ENCODE measurements at places on chromosomes 13 and 19.

- no peak for DNase-seq
These were observed 199.0 kb downstream of the NUFIP1 start for GRCh38 chr13:44790289-44790688.

DNA sequence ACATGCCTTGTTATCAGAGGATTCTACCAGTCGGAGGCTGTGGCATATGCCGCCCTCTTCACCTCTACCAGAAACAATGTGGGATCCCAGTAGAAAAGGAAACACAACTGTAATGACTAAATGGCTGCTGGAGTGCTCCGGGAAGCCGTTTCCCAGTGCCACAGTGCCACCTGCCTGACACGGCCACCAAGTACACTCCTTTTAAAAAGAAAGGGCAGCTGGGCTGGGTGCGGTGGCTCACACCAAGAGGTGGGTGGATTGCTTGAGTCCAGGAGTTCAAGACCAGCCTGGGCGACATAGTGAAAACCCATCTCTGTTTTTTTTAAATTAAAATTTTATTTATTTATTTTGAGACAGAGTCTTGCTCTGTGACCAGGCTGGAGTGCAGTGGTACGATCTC, 67.3 kb downstream of the TRPM4 start:
- peak; percentile 51 for DNase-seq

DNA sequence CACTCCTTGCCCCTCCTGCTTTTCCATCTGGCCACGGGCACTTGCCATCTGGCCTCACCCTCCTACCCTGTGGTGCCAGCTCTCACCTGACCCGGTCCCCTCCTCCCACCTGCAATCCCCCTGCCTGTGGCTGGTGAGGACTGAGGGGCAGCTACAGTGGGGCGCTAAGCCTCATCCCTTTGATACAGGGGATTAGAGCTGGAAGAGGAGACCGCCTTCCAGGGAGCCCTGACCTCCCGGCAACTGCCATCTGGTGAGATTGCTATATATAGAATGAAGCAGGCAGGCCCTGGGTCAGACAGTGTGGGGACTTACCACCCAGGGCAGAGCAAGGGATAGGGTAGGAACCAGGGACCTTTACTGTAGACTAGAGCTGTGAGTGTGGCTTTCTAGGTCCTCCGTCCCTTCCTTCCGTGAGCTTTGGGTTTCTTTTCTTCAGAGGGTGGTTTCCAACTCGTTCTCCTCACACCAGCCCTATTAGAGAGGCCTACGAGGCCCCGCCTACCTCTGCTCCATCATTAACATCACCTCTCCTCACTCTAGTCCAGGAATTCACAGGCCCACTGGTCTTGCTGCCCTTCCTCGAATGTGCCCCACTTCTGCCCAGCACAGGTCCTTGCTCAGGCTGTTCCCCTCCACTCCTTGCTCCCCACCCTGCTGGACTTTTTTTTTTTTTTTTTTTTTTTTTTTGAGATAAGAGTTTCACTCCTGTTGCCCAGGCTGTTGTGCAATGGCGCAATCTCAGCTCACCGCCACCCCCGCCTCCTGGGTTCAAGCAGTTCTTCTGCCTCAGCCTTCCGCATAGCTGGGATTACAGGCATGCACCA, 7.7 kb downstream of the KASH5 start:
- no peak for DNase-seq

GRCh38 chr19:45917421-45918091, 3.0 kb upstream of the NANOS2 start:
- peak; percentile 73 for DNase-seq

DNA sequence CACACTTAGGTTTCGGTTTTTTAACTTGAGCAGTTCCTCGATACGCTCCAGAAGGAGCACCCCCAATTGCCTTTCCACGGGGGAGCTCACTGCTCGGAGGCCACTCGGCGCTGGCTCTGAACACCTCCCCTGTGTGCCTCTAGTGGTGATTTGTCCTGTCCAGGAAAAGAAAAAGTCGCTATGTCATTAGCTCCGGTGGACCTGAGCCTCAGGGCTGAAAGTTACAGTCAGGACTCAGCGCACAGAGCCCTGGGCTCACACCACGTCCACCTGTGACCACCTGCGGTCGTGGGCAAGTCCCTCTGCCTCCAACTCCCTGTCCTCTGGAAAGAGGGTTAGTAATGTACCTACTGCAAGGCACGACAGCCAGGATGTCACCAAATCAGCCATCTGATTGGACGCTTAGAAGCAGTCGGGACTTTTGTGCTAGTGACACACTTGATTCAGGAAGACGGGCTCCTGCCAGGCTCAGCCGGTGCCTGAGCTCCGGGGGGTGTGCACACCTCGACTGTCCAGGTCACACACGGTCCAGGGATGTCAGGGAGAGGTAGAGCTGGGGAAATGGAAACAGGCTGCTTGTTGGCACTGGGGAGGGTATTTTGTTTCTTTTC, 3.9 kb upstream of the TMPRSS9 start:
- no peak for DNase-seq

GRCh38 chr19:12596485-12596884, 14.1 kb downstream of the ZNF490 start:
- DNase-seq = no peak

- no peak for DNase-seq
These were observed 8.6 kb downstream of the PRKCSH start for GRCh38 chr19:11444059-11444458.

DNA sequence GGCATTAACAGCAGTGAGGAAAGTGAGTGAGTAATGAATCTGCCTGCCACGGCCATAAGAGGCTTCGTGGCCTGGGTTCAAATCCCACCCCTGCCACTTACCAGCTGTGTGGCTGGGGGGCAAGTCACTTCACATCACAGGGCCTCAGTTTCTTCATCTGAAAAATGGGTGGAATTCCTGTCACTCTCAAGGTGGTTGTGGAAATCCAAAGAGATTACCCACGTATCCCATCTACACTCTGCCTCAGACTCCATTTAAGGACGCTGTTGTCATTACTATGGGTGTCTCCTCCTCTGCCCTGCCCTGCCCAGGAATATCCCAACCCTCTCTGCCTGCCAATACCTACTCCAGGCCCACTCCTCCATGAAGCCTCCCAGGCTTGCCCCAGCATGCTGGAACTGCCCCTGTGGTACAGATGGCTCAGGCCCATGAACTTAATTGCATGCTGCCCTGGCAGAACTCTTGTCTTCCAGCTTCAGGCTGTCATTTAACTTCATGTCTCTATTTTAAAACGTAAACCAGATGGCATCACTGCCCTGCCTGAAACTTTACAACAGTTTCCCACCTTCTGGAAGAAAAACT, 3.1 kb downstream of the GIPC1 start:
- no peak for DNase-seq

DNA sequence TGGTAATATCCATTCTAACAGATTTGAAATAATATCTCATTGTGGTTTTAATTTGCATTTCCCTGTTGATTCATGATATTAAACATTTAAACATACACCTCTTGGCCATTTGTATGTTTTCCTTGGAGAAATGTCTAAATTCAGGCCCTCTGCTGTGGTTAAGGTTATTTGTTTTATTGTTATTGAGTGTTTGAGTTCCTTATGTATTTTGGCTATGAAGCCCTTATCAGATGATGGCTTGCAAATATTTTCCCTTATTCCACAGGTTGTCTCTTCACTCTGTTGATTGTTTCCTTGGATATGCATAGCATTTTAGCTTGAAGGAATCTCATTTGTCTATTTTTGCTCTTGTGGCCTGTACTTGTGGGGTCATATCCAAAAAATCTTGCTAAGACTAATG, 303.6 kb downstream of the GPC5 start:
- DNase-seq = no peak

DNA sequence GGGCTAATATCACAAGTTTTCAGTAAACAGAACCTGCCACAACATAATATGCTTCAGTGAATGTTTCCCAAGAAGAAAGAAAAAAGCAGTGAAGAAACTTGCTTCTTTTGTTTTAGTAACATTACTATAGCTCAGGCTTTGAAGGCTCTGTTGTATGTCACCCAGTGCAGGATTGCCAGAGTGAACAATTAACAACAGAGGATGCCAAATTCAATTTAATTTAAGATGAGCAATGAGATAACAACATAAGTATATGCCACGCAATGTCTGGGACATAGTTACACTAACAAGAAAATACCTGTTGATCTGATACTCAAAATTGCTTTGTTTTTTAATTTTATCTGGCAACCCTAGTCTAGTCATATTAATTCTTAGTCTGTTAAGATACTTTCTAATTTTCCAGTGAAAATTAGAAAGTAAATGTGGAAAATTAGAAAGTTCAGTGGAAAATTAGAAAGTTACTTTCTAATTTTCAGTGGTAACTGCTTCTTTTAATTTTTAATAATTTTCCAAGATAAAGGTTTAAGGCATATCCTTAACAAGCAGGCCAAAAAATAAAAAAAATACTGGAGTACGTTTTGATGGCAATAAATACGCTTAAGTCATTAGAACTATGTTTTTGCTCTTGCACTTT, 336.3 kb downstream of the SLITRK6 start:
- no peak for DNase-seq

DNA sequence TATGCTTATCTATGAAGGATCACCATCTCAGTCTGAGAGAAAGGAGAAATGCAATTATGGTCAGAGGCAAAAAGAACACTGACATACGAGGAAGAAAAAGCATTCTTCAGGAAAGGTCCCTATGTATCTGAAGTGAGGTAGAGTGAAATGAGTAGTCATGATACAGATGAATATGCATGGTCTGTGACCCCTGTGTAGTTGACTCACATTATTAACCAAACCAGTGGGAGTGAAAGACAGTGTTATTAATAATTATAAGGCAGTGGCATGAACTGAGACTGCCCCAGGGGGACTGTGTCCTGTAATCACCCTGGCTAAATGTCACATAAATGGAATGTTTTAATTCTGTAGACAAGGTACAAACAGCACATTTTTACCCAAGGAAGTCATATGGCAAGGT, 1320.2 kb upstream of the PCDH9 start:
- no peak for DNase-seq

DNA sequence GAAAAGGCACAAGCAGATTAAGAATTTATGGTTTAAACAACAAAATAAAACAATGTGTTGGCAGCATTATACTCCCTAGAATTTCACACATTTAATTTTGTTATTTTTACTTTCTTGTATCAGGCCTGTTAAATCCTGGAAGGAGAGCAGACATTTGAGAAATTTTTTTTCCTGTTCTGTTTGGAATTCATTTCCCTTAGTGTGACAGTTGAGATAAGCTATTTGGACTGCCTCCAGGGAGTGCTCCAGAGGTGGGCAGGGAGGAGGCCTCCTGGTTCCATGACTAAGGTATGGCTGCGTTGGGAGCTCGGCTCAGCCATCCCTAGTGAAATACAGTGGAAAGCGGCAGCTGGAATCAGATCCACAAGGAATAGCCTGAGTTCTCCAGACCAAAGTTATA, 185.7 kb downstream of the KCNRG start:
- DNase-seq = no peak

GRCh38 chr13:21541980-21542379, 62.0 kb downstream of the MICU2 start:
- no peak for DNase-seq

DNA sequence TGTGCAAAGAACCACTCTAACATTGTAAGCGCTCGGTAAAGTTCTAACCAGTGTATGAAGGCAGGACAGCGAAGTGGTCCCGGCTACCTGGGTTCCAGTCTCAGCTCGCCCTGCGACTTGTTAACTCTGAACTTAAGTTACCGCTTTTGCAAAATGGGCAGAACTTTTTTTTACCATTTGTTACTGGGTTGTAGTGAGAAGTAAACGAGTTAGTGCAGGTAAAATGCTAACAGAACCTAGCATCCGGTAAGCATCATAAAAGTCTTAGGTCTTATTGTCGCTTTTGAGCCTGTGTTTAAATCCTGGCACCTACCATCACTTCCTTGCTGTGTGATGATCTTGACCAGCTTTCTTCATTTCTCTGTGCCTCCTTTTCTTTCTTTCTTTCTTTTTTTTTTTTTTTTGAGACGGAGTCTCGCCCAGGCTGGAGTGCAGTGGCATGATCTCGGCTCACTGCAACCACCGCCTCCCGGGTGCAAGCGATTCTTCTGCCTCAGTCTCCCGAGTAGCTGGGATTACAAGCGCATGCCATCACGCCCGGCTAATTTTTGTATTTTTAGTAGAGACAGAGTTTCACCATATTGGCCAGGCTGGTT, 734 bp upstream of the TRMT1 start:
- no peak for DNase-seq

DNA sequence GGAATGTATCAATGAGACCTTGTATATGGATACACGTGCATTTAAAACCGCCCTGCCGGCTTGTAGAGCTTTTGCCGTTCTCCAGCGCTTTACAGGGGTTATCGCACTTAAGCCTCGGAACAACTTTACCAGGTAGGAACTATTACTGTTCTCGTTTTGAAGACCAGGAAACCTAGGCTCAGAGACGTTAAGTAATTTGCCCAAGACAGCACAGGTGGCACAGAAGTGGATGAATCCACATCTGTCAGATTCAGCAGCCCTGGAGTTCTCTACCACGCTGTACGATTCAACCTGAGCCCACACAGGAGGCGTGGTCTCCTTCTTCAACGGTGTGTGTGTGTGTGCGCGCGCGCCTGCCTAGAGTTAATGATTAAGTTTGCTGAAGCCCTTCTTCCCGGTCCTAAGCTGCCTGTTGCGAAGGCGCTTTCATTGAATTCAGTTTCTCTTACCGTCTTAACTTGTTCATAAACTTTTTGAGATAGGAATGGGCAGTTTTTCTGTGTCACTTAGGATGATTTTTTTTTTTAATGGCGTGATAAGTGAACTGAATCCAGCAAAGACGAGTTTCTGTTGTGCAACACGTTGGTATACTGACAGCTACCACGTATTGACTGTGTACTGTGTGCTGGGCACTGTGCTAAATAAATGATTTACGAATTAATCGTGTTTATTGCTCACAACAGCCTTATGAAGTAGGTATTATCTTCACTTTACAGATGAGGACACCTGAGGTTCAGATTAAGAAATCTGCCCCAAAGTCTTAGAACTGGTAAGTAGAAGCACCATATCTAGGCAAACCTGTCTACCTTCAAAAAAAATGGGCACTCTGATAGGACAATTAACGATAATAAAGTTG, 67.4 kb downstream of the KCNRG start:
- DNase-seq = peak; percentile 81

DNA sequence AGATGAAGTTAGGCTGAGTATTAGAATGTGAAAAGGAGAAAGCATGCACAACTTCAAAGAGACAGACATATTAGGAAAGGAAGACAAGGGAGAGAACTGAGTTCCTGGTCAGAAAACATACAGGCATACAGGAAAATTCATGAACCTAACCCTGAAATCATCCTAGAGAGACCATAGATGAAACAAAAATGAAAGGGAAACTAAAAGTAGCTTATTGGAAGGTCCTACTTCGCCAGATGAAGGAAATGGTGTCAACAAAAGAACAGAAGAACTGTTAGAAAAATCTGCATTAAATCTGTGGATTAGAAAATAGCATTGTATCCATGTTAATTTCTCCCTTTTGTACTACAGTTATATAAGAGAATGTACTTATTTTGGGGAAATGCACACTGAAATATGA, 169.0 kb upstream of the UFM1 start:
- peak; percentile 2 for DNase-seq

DNA sequence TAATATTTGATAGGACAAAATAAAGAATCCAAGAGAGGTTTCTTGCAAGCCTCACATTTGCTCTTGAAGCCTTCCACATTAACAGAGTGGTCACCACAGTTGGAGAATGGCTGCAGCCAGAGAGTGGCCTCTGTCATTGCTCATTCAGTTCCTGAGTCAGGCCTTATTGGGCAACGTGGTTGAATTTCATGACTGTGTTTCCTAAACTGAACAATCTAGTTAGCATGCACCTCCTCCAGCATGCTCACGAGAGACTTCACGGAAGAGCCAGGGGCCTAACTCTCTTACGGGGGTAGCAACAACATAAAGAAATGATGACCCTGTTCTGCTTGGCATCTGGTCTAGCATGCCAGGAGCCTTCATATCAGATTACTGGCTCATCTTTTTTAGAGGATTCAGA, 9.6 kb upstream of the UBL3 start:
- DNase-seq = no peak

- peak; percentile 35 for DNase-seq
These were observed 789.1 kb downstream of the GPC5 start for GRCh38 chr13:92187378-92187989.

Measured in activated CD4-positive, alpha-beta T cell treated with anti-CD3 and anti-CD28 coated beads, Interleukin-2, amount 50 U/mL, for 16 hours (primary cell).